ENCODE measurements at places on chromosomes 1 and 21. TPM values are rescaled to one million over a fixed set of nuclear protein-coding genes. Genes with fewer than 3 reads are reported as not detected.

- no peak for DNase-seq
Observed at GRCh38 chr1:19893687-19894086, 11.5 kb downstream of the OTUD3 start.

DNA sequence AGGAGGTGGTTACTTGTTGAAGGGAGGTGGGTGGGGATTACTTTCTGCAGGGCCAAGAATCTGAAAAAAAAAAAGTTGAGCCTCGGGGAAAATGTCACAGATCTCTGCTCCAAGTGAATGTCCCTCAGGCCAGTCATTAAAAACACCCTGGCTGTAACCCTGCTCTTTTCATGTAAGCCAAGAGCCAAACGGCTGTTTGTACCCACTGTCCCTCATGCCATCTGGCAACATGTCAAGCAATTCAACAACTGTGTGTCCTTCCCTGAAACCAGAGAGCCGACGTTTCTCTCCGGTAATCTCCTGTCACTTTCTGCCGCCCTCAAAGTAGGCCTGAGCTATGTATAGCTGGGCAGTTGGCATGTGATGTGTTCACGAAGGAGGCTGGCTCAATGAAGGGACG lies 14.7 kb downstream of the CASQ2 start:
- no peak for DNase-seq

DNA sequence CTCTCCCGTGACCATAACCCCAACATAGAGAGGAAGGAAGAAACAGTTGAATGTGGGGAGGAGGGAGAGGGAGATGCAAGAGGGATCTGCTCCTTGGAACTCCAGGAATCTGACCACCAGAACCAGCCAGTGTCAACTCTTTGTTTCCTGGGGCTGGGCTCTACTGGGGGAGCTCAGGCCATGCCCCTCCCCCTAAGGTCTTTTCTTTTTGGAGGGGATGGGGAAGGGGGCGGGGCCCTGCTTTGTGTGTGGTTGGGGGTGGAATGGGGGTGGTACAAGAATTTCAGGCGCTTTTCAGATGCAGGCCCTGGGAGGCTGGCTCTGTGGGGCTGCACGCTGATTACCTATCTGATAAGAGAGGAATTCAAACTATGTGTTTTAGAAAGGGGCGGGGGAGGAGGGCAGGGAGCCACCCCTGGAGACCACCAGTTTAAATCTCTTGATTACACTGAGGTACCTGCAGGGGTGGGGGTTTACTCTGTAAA lies 8.3 kb downstream of the LIN28A start:
- DNase-seq, result no peak

- DNase-seq, result no peak
Observed at GRCh38 chr1:11281518-11282331, 8.7 kb downstream of the UBIAD1 start.

- no peak for DNase-seq
Observed at GRCh38 chr1:197987294-197987693, 70.1 kb downstream of the LHX9 start.

- no peak for DNase-seq
Observed at GRCh38 chr1:28965271-28965870, 51.0 kb downstream of the EPB41 start.

DNA sequence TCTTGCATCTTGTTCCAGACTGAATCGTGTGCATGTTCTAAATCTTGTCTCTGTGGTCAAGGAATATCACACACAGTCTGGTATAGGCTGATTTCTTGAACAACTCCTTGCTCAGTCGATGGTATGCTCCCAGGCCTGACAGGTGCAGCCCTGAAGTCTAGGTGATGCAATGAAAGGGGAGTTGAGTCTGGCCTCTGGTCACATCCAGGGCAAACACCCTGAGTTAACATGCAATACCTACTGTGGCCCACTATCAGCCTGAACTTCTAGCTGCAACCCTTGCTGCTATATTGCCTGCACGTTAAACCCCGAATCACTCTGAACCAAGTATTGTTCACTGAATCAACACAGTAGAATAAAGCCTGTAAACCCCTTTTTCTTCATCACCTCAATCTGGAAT lies 303.4 kb downstream of the USP25 start:
- DNase-seq, result no peak

DNA sequence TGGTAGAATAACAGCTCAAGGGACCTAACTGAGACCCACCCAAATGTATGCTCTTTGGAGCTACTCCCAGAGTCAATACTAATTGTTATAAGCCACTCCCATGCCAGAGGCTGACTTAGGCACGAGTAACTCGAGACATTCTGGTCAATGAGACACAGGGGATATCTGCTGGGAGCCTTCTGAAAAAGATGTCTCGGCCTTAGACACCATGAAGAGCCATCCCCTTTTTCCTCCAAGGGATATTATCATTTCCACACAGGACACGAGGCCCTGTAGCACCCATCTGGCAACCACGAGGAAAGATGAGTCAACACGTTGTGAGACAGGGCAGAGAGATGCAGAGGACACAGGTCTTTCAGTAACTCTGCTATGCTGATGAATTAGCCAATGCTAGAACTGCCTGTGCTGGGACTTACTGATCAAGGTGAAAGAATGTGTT lies 30.7 kb downstream of the ITPKB start:
- no peak for DNase-seq

DNA sequence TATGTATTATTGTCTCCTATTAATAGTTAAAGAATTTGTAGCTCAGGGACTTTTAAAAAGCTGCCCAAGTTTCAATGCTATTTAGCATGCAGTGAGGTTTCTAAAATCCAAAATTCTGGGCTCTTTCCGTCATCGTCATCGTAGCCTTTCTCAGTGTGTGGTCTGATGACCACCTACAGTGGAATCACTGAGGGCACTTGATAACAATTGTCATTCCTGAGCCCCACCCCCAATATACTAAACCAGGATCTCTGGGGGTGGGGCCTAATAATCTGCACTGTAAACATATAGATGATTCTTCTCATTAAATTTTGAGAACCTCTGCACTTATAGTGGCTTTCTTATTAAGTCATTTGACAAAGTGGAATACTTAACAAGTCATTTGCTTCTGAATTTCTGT lies 674.8 kb downstream of the PLPP3 start:
- no peak for DNase-seq

- DNase-seq, result peak; percentile 18
Observed at GRCh38 chr1:102550729-102551384, 554.1 kb upstream of the OLFM3 start.

DNA sequence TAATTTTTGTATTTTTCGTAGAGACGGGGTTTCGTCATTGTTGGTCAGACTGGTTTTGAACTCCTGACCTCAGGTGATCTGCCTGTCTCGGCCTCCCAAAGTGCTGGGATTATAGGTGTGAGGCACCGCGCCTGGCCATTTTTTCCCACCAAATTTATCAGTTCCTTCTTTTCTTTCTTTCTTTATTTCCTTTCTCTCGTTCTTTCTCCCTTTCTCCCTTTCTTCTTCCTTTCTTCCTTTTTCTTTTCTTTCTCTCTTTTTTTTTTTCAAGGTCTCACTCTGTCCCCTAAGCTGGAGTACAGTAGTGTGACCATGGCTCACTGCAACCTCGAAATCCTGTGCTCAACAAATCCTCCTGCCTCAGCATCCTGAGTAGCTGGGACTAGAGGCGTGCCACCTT lies 26.4 kb downstream of the MFSD2A start:
- no peak for DNase-seq

GRCh38 chr21:20169812-20170576 lies 828.2 kb upstream of the NCAM2 start:
- DNase-seq, result no peak

GRCh38 chr1:179924268-179924667 lies 30.3 kb upstream of the CEP350 start:
- no peak for DNase-seq

GRCh38 chr1:235917267-235917811 lies 50.6 kb upstream of the LYST start:
- DNase-seq, result peak; percentile 83

DNA sequence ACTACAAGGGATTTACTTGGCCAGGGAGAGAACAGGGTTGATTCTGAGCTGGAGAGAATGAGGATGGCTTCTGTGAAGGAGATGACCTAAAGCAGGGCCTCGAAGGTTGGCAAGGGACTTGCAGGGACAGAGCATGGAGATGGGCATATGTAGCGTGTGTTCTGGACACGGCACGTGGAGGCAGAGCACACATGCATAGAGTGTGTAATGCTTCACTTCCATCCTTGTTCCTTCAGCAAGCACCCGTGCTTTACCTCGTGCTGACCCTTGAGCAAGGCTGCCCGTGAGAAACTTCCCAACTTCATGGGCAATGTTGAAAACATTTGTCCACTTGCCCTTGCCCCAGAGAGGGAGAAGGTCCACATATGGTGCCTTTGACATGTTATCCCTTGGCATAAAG lies 33.1 kb downstream of the NFIA start:
- DNase-seq, result no peak

DNA sequence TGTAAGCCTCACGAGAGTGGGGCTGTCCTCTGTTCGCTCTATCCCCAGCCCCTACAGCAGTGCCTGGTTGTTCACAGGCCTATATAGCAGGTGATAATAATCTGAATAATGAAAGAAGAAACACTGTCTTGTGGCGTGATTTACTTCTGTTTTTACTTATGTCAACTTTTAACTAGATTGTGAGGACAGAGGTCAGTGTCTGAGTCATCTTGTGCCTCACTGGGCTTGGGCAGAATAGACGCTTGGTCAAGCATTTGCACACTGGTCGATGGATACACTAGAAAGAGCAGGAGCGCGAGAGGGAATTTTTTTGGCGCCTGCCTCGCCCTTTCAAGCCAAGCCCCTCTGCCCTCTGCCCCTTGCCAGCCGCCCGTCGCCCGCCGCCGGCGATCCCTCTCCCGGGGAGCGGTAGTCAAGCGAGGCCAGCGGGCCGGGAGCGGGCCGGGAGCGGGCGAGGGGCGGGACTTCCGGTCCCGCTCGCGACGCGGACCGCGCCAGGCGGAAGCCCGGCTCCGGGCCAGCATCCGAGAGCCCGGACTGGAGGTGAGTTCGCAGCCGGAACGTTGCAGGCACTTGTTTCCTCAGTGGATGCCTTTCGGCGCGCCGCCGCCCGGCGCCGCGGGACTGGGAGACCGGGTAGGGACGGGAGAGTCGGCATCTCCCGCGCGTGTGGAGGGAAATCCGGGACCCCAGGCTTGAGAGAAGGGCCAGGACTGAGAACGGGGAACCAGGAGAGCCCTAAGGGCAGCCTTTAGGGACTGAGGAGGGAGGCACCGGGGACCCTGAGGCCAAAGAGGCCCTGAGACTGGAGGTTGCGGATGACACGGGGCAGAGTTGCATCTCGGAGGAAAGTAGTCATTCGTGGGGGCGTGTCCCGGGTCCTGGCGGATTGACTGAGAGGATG lies at the start of gene DISP1:
DISP1 (plus strand) TSS at position 504 of the 904 bp plus-strand sequence. CDS start 127,785 bp downstream, outside the sequence.
- peak; percentile 74 for DNase-seq

GRCh38 chr21:37199057-37199924 lies 67.8 kb downstream of the VPS26C start:
- peak; percentile 35 for DNase-seq

- DNase-seq, result no peak
Observed at GRCh38 chr1:52967666-52968065, 40.6 kb downstream of the SCP2 start.

DNA sequence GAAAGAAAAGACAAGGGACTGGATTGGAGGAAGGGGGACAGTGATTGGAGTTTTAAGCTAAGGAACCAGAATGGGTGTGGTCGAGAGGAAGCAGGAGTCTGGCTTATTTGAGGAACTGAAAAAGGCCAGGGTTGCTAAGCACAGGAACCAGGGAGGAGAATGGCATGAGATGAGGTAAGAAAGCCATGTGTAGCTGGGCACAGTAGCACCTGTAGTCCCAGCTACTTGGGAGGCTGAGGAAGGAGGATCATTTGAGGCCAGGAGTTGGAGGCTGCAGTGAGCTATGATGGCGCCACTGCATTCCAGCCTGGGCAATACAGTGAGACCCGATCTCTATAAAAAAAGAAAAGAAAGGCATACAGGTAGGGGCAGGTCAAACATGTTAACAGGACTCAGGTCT lies 8.1 kb upstream of the KHDRBS1 start:
- no peak for DNase-seq

- DNase-seq, result no peak
Observed at GRCh38 chr1:8423692-8424538, 106.0 kb downstream of the SLC45A1 start.

GRCh38 chr1:21264898-21265297 lies 25.4 kb downstream of the ECE1 start:
- no peak for DNase-seq

DNA sequence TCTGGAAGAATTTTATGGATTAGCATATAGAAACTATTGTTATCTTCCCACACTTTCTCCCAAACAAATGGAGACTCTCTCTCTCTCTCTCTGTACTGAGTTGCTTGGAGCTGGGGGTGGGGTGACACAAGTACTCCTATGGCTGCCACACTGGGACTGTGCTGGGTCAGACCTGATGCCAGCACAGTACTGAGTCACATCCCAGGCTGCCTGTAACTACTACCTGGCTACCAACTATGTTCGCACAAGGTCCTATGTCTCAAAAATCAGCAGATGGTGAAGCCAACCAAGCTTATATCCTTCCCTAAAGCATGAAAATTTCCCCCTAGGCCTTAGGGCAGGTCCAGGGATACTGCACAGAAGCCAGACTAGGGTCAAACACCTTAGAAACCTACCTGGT lies 66.6 kb downstream of the FAF1 start:
- no peak for DNase-seq

C1orf141 gene
- not detected for total RNA-seq

OR2AK2 gene
- not detected for total RNA-seq

HP1BP3 gene
- total RNA-seq, result 251 TPM

TSSK3 gene
- 3.9 TPM for total RNA-seq

GSTM5 gene
- total RNA-seq, result not detected

C1QB gene
- total RNA-seq, result not detected

KCNJ15 gene
- total RNA-seq, result not detected

SPRR1B gene
- total RNA-seq, result not detected

MTARC2 gene
- total RNA-seq, result 23.1 TPM

FCGR3A gene
- not detected for total RNA-seq

ASAP3 gene
- 17.6 TPM for total RNA-seq

SLC6A17 gene
- total RNA-seq, result 3.2 TPM

Data from PC-9 (cell line).